Colonic mucosa (tissue), 4 donors: ENCODE measurements at places on chromosomes 4 and X. TPM values are rescaled to one million over a fixed set of nuclear protein-coding genes. Genes with fewer than 3 reads are reported as not detected.
A peak's percentile ranks its signal among the peaks of the same experiment; 100 is the strongest.

- no peaks in the 10 kb centered on the region for H3K27me3 ChIP-seq
- no peaks in the 10 kb centered on the region for H3K36me3 ChIP-seq
- H3K27ac ChIP-seq = no peak overlapping the region
- DNase-seq = no peak
- H3K4me3 ChIP-seq = no peak overlapping the region
- no peaks in the 10 kb centered on the region for H3K4me1 ChIP-seq
These were observed 1560.6 kb downstream of the STIM2 start for GRCh38 chr4:28421221-28421620.

DNA sequence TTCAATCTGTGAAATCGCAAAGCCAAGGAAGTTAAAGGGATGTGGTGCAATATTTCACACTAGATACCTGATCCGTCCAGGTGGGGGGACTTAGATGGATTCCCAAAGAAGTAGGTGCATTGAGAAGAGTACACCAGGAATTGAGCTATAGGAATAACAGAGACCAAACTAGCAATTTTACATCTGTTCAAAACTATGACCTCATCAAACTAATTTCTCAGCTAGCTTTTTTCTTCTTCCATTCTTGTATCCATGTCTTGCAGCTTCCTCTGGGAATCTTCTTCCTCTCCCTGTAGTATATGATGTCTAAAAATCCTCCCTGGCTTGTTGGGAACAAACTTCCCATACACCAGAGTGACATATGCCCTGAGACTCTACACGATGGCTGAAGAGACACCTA is 51.0 kb upstream of the PTPN13 start:
- no peak overlapping the region for H3K27ac ChIP-seq
- H3K36me3 ChIP-seq = no peaks in the 10 kb centered on the region
- H3K27me3 ChIP-seq = no peaks in the 10 kb centered on the region
- no peak overlapping the region for H3K4me3 ChIP-seq

GRCh38 chr4:26150948-26151347 is 169.9 kb upstream of the RBPJ start:
- H3K36me3 ChIP-seq = no peaks in the 10 kb centered on the region
- no peak overlapping the region for H3K4me3 ChIP-seq
- H3K27me3 ChIP-seq = no peaks in the 10 kb centered on the region

DNA sequence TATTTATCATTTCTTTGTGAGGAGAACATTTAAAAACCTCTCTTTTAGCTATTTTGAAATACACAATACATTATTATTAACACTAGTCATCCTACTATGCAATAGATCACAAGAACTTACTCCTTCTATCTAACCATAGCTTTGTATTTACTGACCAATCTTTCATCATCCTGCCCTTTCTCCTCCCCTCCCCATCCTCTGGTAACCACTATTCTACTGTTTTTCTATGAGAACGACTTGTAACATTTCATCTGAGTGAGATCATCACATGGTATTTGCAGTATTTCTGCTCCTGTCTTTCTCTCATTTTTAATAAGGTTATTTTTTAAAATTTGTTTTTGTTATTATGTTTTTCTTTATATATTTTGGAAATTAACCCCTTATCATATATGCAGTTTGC is 331.8 kb downstream of the TEX13C start:
- no peaks in the 10 kb centered on the region for H3K4me1 ChIP-seq
- DNase-seq = no peak
- H3K4me3 ChIP-seq = no peak overlapping the region
- H3K27ac ChIP-seq = no peak overlapping the region
- H3K27me3 ChIP-seq = no peaks in the 10 kb centered on the region

DNA sequence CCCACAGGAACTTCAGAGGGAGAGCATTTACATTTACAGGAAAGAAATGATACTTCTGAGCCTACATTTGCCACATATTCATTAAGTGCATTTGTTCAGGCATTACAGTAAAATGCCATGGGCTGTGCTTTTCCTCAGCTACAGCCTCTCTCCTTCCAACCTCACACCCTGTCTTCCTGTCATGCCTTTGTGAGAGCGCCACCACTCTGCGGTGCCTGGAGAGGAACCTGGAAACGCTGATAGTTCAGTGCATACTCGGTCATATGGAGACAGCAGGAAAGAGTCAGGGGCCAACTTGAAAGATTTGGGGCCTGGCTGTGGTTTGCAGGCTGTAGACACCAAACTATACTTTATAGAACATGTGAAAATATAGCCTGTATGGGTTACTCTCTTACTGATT is 40.5 kb downstream of the NFKB1 start:
- peak; percentile 23 for DNase-seq
- H3K27me3 ChIP-seq = no peaks in the 10 kb centered on the region
- no peaks in the 10 kb centered on the region for H3K4me1 ChIP-seq
- no peak overlapping the region for H3K4me3 ChIP-seq

- peaks cover 7% of the 10 kb centered on the region for H3K27me3 ChIP-seq
- peak overlapping the region; percentile 74 for H3K27ac ChIP-seq
- H3K4me3 ChIP-seq = peak overlapping the region; percentile 48
These were observed 1.6 kb downstream of the LONRF3 start for GRCh38 chrX:118975831-118976598.

GRCh38 chrX:74179071-74179470 is 124.9 kb upstream of the ZCCHC13 start:
- DNase-seq = no peak
- peak overlapping the region; percentile 9 for H3K27ac ChIP-seq
- no peak overlapping the region for H3K4me3 ChIP-seq

GRCh38 chr4:8041172-8041571 is 101.5 kb upstream of the AFAP1 start:
- no peaks in the 10 kb centered on the region for H3K36me3 ChIP-seq
- H3K27me3 ChIP-seq = no peaks in the 10 kb centered on the region
- H3K4me1 ChIP-seq = no peaks in the 10 kb centered on the region
- H3K4me3 ChIP-seq = no peak overlapping the region
- no peak for DNase-seq

DNA sequence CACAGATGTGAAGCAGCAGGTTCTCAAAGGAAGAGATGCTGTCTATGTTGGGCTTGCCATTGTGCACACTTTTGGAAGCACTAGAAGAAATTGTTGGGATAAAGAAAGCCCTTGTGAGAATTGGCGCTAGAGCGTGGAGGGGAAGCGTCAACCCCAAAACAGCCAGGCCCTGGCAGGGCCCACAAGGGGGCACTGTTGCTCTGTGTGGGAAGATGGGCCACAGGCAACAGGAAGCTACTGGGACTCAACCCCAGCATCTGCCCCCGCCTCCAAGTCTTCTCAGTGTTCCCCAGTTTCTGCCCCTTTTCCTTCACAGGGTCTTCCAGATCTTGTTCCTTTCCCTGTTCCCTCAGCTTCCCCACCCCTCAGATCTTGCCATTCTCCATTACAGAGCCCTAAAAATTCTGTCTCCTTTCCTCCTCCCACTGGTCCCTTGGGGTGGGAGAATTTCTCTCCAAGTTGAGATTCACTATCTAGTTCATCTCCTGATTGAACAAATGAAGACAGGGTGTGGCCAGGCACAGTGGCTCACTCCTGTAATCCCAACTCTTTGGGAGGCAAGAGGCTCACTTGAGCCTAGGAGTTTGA is 85.5 kb downstream of the STARD8 start:
- no peaks in the 10 kb centered on the region for H3K27me3 ChIP-seq
- no peak overlapping the region for H3K27ac ChIP-seq
- H3K36me3 ChIP-seq = no peaks in the 10 kb centered on the region

GRCh38 chr4:156941940-156942548 is 29.6 kb downstream of the PDGFC start:
- no peaks in the 10 kb centered on the region for H3K27me3 ChIP-seq
- H3K4me1 ChIP-seq = no peaks in the 10 kb centered on the region
- no peaks in the 10 kb centered on the region for H3K36me3 ChIP-seq
- no peak overlapping the region for H3K27ac ChIP-seq
- DNase-seq = peak; percentile 26
- no peak overlapping the region for H3K4me3 ChIP-seq

DNA sequence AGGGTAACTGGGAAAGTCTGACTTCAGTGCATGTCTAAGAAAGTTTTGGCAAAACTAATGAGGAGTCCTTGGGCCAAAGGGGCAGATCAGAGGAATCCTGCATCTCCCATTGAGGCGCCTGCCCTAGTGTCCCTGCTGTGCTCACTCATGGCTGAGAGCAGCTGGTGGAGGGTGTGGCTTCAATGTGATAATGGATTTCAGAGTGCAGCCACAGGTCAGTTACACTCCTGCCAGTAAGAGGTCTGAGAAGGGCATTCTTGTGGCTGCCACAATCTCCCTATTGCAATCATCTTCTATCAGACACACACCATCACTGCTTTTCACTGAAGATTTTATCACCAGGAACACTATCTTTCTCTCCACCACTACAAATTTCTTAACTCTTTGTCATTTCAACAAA is 457.1 kb downstream of the MID1IP1 start:
- no peak overlapping the region for H3K27ac ChIP-seq
- no peak for DNase-seq
- H3K4me1 ChIP-seq = no peaks in the 10 kb centered on the region
- H3K27me3 ChIP-seq = peaks cover 5% of the 10 kb centered on the region
- H3K36me3 ChIP-seq = no peaks in the 10 kb centered on the region

DNA sequence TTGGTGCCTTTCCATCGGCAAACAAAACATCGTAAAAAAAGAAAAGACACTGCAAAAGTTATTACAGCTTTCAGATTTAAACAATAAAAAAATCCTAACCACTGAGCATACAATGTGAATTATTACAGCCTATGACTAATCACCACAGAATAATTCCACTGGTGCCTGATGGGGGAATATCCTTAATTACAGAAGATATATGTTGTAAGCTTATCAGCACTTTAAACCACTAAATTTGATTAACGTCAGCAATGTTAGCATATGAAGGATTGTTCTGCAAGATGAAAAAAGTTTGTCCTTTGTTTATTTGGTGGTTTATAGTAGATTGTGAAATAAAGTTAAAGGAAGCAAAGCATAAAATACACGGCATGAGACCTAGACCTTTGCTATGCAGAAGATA is 210.2 kb upstream of the ADAMTS3 start:
- H3K27ac ChIP-seq = no peak overlapping the region
- no peak overlapping the region for H3K4me3 ChIP-seq
- H3K36me3 ChIP-seq = no peaks in the 10 kb centered on the region
- no peak for DNase-seq

DNA sequence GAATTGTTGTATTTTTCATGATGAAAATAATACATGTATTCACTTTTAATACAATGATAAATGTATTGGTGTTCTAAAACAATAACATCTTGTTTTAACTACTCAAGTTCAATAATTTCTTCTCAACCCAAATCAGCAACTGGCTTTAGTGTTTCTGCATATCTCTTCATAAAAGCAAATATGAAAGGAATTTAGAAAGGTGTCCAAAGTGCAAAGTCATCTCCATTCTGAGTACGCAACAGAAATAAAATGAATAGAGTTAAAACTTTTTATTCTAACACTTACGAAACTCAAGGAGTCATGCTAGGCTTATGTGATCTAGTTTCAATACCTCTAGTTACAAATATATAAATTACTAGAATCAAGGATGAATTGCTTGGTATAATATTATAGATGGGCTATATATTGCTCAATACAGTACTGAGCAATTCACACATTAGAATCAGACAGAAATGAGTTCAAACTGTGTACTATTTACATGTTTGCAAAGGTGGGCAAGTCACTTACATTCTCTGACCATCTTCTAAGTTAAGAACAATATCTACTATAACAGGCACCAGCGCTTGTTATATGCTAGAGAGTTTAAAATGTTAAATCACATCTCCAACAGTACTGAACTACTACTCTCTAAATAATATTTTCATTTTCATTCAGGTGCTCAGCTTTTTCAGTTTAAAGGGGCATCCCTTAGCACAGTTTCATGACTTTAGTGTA is 51.5 kb downstream of the PPA2 start:
- H3K27ac ChIP-seq = no peak overlapping the region
- DNase-seq = no peak
- no peaks in the 10 kb centered on the region for H3K4me1 ChIP-seq
- H3K4me3 ChIP-seq = no peak overlapping the region
- H3K36me3 ChIP-seq = peaks cover 4% of the 10 kb centered on the region
- H3K27me3 ChIP-seq = no peaks in the 10 kb centered on the region

GRCh38 chr4:173991316-173991715 is 292.2 kb downstream of the FBXO8 start:
- no peak overlapping the region for H3K4me3 ChIP-seq
- H3K36me3 ChIP-seq = no peaks in the 10 kb centered on the region
- DNase-seq = no peak
- no peaks in the 10 kb centered on the region for H3K4me1 ChIP-seq
- H3K27me3 ChIP-seq = no peaks in the 10 kb centered on the region

DNA sequence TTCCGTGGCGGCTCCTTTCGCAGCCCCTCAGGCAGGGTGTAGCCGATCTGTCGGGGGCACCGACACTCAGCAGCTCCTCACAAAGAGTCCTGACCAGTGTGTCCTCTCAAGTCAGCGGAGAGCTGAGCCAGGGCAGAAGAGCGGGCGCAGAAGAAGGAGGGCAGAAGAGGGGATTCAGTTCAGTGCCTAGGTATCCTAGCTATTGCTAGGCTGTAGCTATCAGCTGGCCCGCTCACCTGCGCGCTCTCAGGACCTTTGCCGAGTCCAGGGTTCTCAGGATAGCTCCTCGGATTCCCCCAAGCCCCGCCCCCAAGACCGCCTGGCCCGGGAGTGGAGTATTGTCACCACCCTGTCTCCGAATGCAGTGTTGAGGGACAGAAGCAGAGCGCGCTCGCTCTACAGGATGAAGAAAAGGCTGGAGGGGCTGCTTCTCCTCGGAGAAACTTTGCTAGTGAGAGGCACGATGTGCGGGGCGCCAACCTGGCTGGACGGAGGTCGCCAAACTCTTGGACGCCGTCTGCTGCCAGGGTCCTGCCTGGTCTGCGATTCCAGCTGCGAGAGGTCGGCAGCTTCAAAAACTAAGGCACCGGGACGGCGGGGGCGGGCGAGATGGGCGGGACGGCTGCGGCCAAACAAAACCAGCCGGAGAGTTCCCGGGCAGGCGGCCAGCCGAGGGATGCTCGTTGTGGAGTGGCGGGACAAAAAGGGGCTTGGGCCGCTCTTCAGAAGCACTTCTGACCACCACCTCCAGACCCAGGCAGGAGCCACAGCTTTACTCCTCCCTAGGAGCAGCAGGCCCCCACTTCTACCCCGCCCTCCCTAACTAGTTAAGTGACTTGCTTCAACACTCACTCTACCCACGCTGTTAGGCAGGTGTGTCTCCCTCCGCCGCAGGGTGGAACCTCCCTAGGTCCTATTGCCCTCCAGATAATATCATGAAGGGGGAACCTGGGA is at the start of gene XKRX:
Gene XKRX (minus strand): TSS at position 258 of the 954 bp plus-strand sequence. CDS start 613 bp downstream, outside the sequence.
- H3K36me3 ChIP-seq = no peaks in the 10 kb centered on the region
- H3K27ac ChIP-seq = peak within 1 kb of the TSS; percentile 9
- DNase-seq = peak; percentile 80
- H3K4me1 ChIP-seq = no peaks in the 10 kb centered on the region
- peaks cover 3% of the 10 kb centered on the region for H3K27me3 ChIP-seq

- H3K27me3 ChIP-seq = no peaks in the 10 kb centered on the region
- H3K27ac ChIP-seq = no peak overlapping the region
- DNase-seq = no peak
These were observed 373.4 kb downstream of the PRDM5 start for GRCh38 chr4:120549011-120549570.

MGST2 gene
- 105 TPM for total RNA-seq

CXXC4 gene
- total RNA-seq = 1.5 TPM

SPANXA1 gene
- not detected for total RNA-seq

RTL3 gene
- total RNA-seq = not detected

RAB33A gene
- 0.50 TPM for total RNA-seq

CSAG1 gene
- not detected for total RNA-seq

MAPK10 gene
- total RNA-seq = 2.6 TPM

GK gene
- total RNA-seq = 23.6 TPM

PRKG2 gene
- total RNA-seq = 2.3 TPM

LAMP2 gene
- 77.2 TPM for total RNA-seq

MAGEB5 gene
- total RNA-seq = not detected
